ENCODE measurements at places on chromosomes 7 and 10.

DNA sequence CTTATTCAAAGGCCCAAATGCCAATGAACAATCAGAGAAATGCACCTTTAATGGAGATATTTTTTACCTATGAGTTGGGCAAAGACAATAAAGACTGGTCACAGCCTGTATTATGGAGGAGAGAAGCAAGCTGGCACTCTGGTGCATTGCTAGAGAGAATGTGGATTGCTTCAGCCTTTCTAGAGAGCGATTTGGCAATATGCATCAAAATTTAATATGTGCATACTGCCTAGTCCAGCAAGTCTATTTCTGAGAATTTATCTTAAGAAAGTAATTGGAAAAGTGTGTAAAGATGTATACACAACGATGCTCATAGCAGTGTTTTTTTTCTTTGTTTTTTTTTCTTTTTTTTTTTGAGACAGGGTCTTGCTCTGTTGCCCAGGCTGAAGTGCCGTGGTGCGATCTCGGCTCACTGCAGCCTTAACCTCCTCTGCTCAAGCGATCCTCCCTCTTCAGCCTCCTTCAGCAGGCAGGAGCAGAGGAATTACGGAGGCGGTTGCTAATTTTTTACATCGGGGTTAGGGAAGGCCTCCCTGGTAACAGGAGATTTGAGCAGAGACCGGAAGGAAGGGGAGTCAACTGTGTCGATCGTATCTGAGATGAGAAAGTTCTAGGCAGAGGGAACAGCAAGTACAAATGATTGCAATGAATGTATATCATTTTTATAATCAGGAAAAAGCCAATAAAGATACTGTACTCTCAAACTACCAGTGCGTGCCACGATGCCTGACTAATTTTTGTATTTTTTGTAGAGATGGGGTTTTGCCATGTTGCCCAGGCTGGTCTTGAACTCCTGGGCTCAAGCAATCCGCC lies 16.4 kb downstream of the KIAA1549 start:
- no peak for DNase-seq

DNA sequence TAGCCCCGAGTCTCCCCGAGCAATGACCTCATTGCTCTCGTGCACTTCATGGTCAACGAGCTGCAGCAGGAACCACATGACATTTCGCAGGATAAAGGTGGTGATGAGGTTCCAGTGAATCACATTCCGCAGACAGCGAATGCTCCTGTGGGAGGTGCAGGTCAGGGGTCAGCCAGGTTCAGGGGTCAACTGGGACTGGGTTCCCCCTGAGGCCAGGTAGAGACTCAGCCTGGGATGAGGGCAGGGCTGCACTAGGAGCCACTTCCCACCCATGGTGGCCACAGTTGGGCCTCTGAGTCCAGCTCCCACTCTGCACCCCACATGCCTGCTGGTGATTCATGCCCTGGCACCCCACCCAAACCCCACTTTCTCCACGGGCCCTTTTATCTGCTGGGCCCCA lies 17.2 kb downstream of the CRHR2 start:
- no peak for DNase-seq

GRCh38 chr10:79638318-79638717 lies 27.6 kb downstream of the SFTPA1 start:
- no peak for DNase-seq

GRCh38 chr10:23047201-23048050 lies 48.0 kb upstream of the MSRB2 start:
- no peak for DNase-seq

GRCh38 chr7:123633553-123633952 lies 22.1 kb upstream of the LMOD2 start:
- no peak for DNase-seq

- DNase-seq, result no peak
Observed at GRCh38 chr10:62961951-62962523, 145.9 kb upstream of the EGR2 start.

GRCh38 chr7:121504482-121504881 lies 108.4 kb upstream of the FAM3C start:
- DNase-seq, result no peak

GRCh38 chr10:78868861-78869260 lies 199.9 kb upstream of the ZMIZ1 start:
- peak; percentile 27 for DNase-seq

DNA sequence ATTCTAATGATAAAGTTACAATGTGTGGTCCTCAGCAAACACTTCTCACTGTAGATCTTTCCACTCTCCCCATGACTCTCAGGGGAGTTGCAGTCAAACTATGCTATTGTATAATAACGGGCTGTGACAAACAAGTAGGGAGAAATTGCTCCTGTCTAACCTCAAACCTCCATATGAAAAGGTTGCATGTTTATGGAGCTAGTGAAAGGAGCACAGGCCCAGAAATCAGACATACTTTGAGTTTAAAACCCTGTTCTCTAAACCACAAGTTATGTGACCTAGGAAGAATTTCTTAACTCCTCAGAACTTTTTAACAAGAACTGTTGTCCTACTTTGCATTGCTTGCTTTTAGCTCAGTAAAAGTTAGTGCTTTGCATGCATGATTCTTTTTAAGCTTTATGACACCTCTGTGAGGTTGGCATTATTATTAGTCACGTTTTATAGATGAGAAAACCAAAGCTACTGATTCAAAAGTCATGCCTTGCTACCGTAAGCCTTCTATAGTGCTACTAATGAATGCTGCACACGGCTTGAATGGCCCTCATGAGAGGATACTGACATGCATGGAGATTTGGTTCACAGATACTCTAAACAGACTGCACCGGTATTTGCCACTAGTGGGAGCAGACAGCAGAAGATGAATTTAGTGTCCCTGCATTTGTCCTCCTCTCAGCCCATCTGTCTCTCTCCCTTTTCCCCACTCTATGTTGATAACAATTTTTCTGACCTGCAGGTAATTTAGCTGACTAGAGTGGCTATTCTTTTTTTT lies 129.5 kb upstream of the PCGF5 start:
- DNase-seq, result no peak

DNA sequence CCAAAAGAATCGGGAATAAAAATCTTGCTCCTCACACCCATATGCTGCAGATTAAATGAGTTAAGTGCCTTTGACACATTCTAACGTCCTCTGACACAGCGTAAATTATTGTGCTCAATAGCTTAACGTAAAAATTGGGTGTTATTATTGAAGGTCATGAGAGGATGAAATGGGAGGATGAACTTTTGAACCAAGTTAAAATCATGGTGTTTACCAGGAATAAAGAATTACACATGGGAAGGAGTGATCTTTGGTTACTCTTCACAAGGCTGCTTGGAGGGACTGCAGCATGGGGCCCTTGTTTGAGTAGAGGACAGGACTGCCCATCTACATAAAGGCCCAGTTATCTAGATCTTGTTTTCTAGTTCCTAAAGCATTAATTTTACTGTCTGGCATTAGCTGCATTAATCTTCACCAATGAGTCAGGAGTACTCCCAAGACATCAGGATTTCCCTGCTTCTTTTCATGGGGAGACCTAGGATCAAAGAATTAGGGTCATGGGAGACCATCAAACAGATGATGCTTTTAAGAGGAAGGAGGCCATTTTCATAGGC lies 84.9 kb upstream of the PRR15 start:
- DNase-seq, result no peak

GRCh38 chr10:17387861-17388503 lies 66.4 kb downstream of the ST8SIA6 start:
- DNase-seq, result no peak

- no peak for DNase-seq
Observed at GRCh38 chr7:157276731-157277562, 59.9 kb upstream of the DNAJB6 start.

DNA sequence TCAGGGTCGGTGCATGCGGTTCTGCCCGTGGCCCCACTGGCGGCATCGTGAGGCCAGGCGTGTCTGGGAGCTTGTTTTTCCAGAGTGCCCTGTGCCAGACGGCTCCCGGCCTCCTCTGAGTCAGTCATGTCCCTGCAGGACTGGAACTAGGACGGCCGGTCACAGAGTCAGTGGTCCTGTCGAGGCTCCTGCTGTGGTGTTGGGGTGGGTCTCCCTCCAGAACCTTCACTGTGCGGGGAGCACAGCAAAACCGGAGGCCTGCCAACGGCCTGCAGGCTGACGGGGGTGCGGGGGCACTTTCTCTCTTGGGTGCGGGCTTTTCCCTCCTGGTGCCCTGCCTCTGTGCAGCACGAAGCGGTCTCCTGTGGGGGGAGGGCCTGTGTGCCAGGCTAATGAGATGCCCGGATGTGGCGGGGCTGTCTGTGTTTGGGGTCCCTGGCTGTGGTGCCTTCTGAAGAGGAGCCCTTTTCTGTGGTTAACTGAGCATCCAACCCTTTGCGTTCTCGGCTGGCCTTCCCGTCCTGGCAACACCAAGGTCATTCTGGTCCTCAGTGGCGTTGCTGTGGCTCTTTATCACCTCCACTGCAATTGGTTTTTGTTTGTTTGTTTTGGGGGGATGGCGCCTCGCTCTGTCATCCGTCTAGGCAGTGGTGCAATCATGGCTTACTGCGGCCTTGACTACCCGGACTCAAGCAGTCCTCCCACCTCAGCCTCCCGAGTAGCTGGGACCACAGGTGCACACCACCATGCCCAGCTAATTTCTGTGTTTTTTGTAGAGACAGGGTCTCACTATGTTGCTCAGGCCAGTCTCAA lies 8.0 kb downstream of the GET4 start:
- no peak for DNase-seq

GRCh38 chr7:81330108-81330507 lies 411.3 kb upstream of the SEMA3C start:
- DNase-seq, result no peak

DNA sequence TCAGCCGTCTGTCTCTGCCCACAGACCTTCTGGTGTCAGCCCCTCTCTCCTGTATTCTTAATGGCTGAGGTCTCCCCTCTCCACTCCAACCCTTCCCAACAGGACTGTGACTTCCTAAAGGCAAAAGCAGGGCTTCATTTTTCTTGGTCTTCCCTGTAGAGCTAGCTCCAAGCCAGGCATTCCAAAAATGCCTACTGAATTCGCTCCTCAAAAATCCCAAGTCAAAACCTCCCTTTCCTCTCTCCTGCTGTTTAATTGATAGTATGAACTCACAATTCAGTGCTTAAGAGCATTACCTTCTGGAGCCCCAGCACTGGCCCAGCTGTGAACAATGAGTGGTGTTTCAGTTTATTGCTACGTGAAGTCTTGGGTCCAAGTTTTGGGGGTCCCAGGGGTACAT lies 628.4 kb downstream of the PARD3 start:
- no peak for DNase-seq

DNA sequence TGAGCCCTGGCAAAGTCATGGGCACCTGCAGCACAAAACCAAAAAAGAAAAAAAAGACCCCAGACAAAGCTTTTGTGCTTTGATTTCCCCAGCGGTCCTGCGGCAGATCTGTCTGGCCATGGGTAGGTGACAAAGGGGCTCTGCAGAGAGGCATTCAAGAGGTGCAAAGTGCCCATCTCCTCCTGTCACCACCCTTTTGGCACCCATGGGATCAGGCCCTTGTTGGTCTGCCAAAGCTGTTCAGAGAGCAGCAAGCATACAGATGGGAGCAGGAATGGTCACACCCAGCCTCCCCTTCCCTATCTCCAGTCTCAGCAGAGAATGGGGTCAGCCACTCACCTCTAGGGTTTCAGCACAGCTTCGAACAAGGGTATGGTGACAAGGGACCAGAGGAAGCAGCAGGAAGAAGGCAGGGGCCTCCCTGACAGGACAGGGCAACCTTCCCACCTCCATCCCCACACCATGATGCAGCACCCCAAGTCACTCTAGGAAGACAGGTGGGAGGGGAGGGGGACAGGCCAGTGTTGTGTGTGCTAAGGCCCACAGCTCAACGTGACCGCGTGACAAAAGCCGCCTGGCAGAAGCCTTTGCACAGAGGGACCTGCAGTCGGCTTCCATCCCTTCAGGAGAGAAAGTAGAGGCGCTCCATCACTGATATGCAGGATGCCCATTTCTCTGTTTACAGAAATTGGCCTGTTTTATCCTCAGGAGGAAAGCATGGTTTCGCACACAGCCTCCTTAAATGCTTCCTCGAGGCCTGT lies 6.3 kb downstream of the CAMK2G start:
- no peak for DNase-seq

- DNase-seq, result no peak
Observed at GRCh38 chr7:157805713-157806112, 468.9 kb downstream of the DNAJB6 start.

DNA sequence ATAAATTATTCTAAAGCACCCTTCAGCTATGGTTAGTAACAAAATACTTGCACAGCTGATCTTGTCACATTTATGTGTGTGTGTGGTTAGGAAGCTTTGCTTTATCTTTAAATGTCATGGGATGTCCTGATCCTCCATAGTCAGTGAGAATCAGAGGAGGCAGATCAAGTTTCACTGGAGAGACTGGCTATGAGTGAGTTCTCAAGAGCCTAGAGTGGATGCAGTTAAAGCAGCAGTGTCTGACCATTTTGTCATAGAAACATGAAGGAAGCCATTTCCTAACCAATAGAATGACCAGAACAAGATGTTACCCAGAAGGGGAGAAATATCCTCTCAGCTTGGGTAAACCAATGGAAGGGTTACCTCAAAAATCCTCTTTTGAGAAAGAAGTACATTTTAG lies 207.2 kb upstream of the DKK1 start:
- no peak for DNase-seq

- DNase-seq, result no peak
Observed at GRCh38 chr10:69866688-69867461, 65.2 kb downstream of the COL13A1 start.

DNA sequence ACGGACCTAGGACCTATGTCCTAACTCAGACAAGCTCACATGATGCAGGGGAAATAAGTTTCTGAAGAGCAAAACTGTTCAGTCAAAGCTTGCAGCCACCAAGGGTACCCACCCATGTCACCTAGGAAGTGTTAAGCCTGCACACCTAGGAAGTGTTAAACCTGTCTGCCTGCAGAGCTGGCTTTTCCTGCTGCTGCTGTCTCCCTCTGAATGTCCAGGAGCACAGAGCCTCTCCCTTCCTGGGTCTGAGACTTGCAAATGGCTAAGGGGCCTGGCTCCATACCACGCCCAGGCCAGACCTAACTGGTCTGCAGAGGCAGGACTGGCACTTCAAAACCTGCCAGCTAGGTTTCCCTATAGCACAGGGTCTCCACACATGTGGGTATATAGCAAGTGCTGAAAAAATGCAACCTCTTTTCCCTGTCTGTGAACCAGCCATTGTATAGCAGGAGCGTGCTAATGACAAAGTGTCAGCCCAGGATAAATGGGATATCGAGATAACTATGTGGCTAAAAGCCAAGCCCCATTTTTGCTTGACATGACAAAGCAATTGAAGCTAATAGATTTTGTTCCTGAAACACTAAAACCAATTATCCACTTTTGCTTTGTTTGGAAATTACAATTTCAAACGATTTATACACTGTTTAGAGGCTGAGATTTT lies 1.5 kb downstream of the GDF2 start:
- no peak for DNase-seq

DNA sequence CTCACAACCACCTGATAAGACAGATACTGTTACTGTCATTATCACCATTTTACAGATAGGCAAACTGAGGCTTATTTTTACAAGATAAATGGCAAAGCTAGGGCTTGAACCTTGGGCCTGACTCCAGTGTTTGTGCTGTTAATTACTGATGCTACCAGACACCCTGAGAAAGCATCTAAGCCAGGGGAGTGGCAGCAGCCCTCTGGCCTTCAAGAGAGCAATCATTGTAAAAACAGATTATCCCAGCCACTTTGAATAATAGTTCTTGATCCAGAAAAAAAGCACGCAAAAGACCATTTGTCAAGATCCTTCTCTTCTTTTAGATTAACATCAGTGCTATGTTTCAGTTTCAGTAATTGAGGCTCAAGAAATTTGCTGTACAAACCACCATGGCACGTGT lies 109.5 kb downstream of the PLCE1 start:
- no peak for DNase-seq

GRCh38 chr10:14072541-14072940 lies 258.2 kb downstream of the FRMD4A start:
- DNase-seq, result no peak

- no peak for DNase-seq
Observed at GRCh38 chr7:24917510-24918239, 62.3 kb downstream of the OSBPL3 start.

GRCh38 chr10:119460369-119461195 lies 81.9 kb downstream of the RGS10 start:
- DNase-seq, result no peak

Data from H1 (cell line).